Ascending aorta (tissue), 2 donors: ENCODE measurements at places on chromosomes 7 and 10. TPM values are rescaled to one million over a fixed set of nuclear protein-coding genes. Genes with fewer than 3 reads are reported as not detected.
A peak's percentile ranks its signal among the peaks of the same experiment; 100 is the strongest.

DNA sequence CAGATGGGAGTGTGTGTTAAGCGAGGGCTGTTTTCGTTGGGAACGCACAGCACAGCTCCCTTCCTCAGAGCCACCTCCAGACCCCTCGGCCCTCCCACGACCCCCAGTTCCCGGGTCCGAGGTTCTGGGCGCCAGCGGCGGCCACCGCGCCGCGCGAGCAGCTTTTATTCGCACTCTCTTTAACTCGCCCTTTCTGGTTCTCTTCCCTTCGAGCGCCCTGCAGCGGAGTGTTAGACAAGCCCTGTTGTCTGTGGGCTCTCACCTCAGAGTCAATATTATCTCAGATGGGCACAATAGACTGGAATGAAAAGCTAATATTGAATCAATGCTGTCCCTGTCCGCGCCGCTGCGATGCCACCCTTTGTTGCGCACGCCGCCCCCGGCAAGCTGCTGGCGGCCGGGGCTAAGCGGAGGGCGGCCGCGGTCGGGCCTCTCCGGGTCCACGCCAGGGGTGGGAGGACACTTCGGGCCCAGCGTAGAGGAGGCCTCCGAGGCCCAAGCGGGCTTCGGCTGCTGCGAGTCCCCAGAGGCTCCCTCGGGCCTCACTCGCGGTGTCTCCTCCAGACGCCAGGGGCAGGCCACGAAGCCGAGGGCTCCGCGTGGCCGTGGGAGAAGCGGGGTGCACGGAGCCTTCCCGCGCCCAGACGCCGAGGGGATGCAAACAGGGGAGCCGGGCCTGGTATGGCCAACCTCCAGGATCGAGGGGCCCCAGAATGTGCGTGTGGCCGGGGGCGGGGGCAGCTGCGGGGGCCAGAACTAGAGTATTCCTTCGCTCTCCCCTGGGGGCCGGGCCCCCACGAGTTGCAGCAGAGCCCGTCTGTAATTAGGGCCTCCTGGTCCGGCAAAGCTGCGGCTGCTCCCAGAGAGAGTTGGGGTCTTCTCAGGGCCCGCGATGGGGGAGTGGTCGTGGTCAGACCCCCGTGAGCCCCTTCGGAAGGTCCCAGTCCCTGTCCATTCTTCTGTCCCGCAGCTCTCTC is 7.9 kb upstream of the EMX2 start:
- peak; percentile 58 for DNase-seq
- H3K27ac ChIP-seq = no peak overlapping the region
- no peaks in the 10 kb centered on the region for H3K36me3 ChIP-seq
- H3K4me1 ChIP-seq = peaks cover 15% of the 10 kb centered on the region
- peaks cover 32% of the 10 kb centered on the region for H3K27me3 ChIP-seq

- H3K36me3 ChIP-seq = no peaks in the 10 kb centered on the region
- no peak overlapping the region for H3K4me3 ChIP-seq
- H3K4me1 ChIP-seq = no peaks in the 10 kb centered on the region
- no peak for DNase-seq
These were observed 449.4 kb downstream of the PTPRN2 start for GRCh38 chr7:158138329-158138597.

- H3K27ac ChIP-seq = peak overlapping the region; percentile 97
- no peaks in the 10 kb centered on the region for H3K27me3 ChIP-seq
- DNase-seq = no peak
- peak overlapping the region; percentile 89 for H3K4me3 ChIP-seq
These were observed 3.4 kb upstream of the ZNF503 start for GRCh38 chr10:75404815-75405597.

DNA sequence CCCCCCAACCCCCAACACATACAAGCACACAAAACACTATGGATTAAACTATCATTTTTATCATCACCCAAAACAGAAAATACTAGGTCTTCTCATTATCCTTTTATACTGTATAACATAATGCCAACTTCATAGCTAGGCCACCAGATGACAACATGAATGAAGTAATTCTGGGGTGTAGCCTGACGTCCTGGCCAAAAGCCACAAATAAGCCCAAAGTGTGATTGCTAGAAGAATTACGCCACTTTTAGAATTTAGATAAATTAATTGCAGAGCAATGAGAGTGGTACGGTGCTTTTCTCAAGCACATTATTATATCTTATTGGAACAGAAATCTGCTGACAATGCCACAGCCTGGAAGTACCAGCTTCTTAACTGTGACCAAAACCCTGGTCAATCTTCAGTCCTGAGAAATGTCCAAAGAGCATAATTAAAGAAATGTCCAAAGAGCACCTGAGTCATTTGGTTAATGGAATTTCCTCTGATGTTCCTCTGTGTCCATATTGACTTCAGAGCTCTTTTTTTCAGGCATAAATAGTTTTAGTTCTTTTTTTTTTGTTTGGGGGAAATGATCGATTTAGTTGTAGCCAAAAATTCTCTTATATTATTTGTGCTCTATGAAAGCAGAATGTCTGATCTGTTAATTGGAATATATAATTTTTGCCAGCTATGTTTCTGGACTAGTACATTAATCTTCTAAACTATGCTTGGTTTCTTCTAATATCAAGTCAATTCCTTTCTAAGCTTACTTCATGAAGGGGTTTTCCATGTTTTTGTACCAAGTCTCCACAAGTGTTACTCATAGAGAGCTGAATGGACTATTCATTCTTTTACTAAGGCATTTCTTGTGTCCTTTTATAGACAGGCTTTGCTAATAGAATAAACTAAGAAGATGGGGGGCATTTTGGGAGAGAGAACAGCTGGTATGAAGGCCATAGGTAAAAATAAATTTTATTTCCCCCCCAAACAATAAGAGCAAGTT is 233.4 kb upstream of the SLC26A5 start:
- H3K27me3 ChIP-seq = no peaks in the 10 kb centered on the region
- no peak overlapping the region for H3K4me3 ChIP-seq
- no peak for DNase-seq
- H3K4me1 ChIP-seq = no peaks in the 10 kb centered on the region
- H3K27ac ChIP-seq = no peak overlapping the region

DNA sequence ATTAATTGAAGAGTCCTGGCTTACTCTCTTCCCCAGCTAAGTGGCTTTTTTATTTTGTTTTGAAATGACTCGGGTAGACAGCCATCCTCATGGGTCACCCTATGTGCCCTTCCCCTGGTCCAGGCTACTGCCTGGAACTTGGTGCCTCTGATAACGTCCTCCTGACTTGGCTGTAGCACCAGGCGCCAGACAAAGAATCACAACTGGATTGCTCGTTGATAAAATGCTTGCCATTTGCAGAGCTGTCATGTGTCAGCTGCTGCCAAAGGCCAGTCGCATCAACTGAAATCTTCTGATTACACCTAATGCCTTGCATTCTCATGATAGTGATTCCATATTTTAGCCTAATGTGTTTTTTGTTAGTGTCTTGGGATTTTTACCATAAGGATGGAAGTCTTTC is 27.4 kb upstream of the ABLIM1 start:
- peak overlapping the region; percentile 64 for H3K27ac ChIP-seq
- H3K27me3 ChIP-seq = no peaks in the 10 kb centered on the region
- DNase-seq = no peak
- H3K4me1 ChIP-seq = peaks cover 19% of the 10 kb centered on the region

- no peak for DNase-seq
- H3K4me1 ChIP-seq = no peaks in the 10 kb centered on the region
- H3K36me3 ChIP-seq = peaks cover 10% of the 10 kb centered on the region
- H3K4me3 ChIP-seq = no peak overlapping the region
- H3K27ac ChIP-seq = no peak overlapping the region
These were observed 9.9 kb downstream of the BLVRA start for GRCh38 chr7:43768201-43768886.

DNA sequence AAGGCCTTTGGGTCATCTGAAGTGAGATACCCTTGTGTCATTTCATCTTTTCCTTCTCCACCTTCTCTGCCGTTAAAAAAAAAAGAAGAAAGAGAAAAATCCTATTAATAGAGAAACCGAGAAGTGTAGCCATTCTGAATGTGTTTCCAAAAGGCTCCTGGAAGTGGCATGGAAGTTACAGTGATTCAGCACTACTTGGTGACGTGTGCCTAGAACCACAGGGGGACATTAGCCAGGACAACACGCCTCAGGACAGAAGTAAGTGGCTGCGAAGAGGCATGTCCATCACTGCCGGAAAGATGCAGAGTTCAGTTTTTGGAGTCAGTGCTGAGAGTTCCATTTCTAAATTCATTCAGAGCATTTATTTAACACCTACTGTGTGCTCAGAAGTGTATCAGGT is 6.3 kb downstream of the HTRA1 start:
- H3K27ac ChIP-seq = no peak overlapping the region
- H3K4me1 ChIP-seq = peaks cover 46% of the 10 kb centered on the region
- no peak overlapping the region for H3K4me3 ChIP-seq
- DNase-seq = no peak

GRCh38 chr7:94440451-94441039 is 45.9 kb downstream of the COL1A2 start:
- H3K36me3 ChIP-seq = no peaks in the 10 kb centered on the region
- no peak overlapping the region for H3K4me3 ChIP-seq
- H3K27me3 ChIP-seq = no peaks in the 10 kb centered on the region

DNA sequence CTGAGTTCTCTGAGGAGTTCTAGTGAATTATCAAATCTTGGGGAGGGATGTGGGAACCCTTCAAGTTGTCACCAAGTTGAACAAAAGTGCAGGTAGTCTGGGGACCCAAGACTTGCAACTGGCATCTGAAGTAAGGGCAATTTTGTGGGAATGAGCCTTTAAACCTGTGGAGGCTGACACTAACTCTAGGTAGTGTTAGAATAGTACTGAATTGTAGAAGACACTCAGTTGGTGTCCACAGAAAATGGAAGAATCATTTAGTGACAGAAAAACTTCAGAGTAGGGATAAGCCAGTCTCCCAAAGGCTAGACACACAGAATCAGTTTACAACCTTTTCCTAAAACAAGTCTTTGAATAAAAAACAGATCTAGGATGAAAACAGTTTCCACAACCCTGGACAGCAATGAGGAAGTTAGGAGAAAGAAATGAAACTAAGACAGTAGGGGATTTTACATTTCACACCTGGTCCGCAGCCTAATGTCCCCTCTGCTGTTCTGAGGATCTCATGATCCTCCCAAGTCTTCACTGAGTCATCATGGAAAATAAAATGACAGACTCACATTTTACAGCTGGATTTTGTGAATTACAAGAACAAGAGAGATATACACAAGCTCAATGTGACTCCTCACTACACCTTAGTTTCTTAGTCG is 23.0 kb upstream of the ING3 start:
- H3K36me3 ChIP-seq = no peaks in the 10 kb centered on the region
- no peak overlapping the region for H3K4me3 ChIP-seq
- H3K4me1 ChIP-seq = no peaks in the 10 kb centered on the region
- no peak overlapping the region for H3K27ac ChIP-seq
- DNase-seq = no peak
- H3K27me3 ChIP-seq = no peaks in the 10 kb centered on the region

DNA sequence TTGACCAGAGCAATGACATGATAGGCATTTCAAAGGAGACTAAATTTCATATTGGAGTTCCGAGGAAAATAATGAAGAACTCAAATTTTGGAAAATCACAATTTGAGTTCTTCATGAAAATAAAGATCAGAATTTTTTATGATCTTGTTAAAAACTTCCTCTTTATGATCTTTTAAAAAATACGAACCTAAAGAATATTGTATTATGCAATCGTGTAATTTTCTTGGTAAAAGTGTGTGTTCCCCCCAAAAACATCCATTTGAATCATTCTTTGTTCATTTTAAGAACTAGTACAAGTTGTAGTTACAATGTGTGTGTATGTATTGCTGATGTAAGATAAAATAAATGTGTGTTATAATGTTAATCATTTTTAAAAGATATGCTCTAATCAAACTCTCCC is 79.3 kb upstream of the PDK4 start:
- H3K27me3 ChIP-seq = no peaks in the 10 kb centered on the region
- no peaks in the 10 kb centered on the region for H3K4me1 ChIP-seq
- H3K36me3 ChIP-seq = no peaks in the 10 kb centered on the region
- H3K27ac ChIP-seq = no peak overlapping the region
- DNase-seq = no peak

- H3K27me3 ChIP-seq = no peaks in the 10 kb centered on the region
- H3K4me3 ChIP-seq = no peak overlapping the region
- H3K27ac ChIP-seq = no peak overlapping the region
- DNase-seq = no peak
- H3K36me3 ChIP-seq = no peaks in the 10 kb centered on the region
- H3K4me1 ChIP-seq = no peaks in the 10 kb centered on the region
These were observed 81.8 kb upstream of the CTTNBP2 start for GRCh38 chr7:117955046-117955445.

- no peaks in the 10 kb centered on the region for H3K36me3 ChIP-seq
- no peaks in the 10 kb centered on the region for H3K27me3 ChIP-seq
- DNase-seq = no peak
- no peaks in the 10 kb centered on the region for H3K4me1 ChIP-seq
- no peak overlapping the region for H3K4me3 ChIP-seq
These were observed 16.1 kb downstream of the R3HCC1L start for GRCh38 chr10:98150544-98150943.

- H3K4me3 ChIP-seq = no peak overlapping the region
- H3K27me3 ChIP-seq = peaks cover 3% of the 10 kb centered on the region
- no peaks in the 10 kb centered on the region for H3K4me1 ChIP-seq
- no peak overlapping the region for H3K27ac ChIP-seq
- DNase-seq = no peak
- H3K36me3 ChIP-seq = no peaks in the 10 kb centered on the region
These were observed 31.5 kb downstream of the KCNH2 start for GRCh38 chr7:150946421-150947240.

GRCh38 chr7:107856806-107857540 is 34.0 kb upstream of the DLD start:
- no peak overlapping the region for H3K4me3 ChIP-seq
- H3K27me3 ChIP-seq = no peaks in the 10 kb centered on the region
- H3K27ac ChIP-seq = no peak overlapping the region

DNA sequence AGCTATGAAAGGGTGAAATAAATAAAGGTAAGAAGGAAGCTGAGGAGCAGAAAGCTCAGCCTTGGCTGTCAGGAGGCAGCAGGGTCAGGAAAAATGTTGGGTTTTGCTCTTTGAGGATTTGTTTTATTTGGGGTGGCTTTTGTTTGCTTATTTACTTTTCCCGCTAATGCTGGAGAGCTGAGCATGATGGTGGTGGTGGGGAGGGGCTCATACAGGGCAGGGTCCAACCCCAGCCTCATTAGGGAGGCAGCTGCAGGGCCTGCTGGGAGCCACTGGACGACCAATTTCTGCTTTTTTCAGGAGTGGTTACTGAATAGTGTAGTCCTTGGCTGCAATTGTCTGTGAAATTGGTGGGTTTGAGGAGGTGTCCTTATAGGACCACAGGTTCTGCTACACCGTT is 36.3 kb downstream of the CCM2 start:
- DNase-seq = no peak
- no peak overlapping the region for H3K4me3 ChIP-seq
- no peaks in the 10 kb centered on the region for H3K27me3 ChIP-seq
- H3K27ac ChIP-seq = no peak overlapping the region

GRCh38 chr7:13998866-13999265 is 9.4 kb upstream of the ETV1 start:
- no peaks in the 10 kb centered on the region for H3K36me3 ChIP-seq
- H3K27ac ChIP-seq = no peak overlapping the region
- no peaks in the 10 kb centered on the region for H3K4me1 ChIP-seq

Gene ADAM22
- total RNA-seq = 0.85 TPM

Gene AGR2
- not detected for total RNA-seq

Gene CPVL
- total RNA-seq = 15.2 TPM

Gene AGMO
- total RNA-seq = not detected

Gene RSPH10B2
- total RNA-seq = not detected

Gene TMEM176A
- total RNA-seq = 31.5 TPM

Gene TAF3
- 8.5 TPM for total RNA-seq

Gene COL1A2
- total RNA-seq = 692 TPM

Gene PPP1R3C
- 2.0 TPM for total RNA-seq

Gene ANKRD22
- total RNA-seq = not detected
